ENCODE measurements at places on chromosomes 4 and X. TPM values are rescaled to one million over a fixed set of nuclear protein-coding genes. Genes with fewer than 3 reads are reported as not detected.

Gene PCGF3
- 27.1 TPM for total RNA-seq

DNA sequence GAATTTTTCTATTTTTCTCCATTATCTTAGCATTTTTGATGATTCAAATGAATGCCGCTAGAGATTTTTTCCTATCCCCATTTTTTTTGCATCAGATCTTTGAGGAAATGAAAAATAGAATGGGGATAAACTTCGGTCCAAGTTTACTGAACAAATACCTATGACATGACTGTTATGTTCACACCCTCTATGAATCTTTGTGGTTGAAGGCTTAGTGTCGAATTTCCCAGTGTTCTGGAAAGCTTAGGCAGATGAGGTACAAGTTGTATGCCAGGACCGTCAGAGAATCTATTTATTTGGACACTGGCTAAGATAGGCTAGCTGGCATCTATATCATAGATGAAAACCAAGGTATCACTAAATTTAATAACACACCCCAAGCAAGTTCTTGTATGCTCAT, 123.4 kb downstream of the SPCS3 start:
- peak; percentile 96 for DNase-seq

DNA sequence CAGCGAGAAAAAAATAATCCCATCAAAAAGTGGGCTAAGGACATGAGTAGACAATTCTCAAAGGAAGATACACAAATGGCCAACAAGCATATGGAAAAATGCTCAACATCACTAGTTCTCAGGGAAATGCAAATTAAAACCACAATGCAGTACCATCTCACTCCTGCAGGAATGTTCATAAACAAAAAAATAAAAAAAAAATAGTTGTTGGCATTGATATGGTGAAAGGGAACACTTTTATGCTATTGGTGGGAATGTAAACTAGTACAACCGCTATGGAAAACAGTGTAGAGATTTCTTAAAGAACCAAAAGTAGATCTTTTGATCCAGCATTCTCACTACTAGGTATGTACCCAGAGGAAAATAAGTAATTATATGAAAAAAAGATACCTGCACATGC, 508.3 kb upstream of the MAGEB2 start:
- DNase-seq = no peak

Gene C1QTNF7
- total RNA-seq = 1.5 TPM

DNA sequence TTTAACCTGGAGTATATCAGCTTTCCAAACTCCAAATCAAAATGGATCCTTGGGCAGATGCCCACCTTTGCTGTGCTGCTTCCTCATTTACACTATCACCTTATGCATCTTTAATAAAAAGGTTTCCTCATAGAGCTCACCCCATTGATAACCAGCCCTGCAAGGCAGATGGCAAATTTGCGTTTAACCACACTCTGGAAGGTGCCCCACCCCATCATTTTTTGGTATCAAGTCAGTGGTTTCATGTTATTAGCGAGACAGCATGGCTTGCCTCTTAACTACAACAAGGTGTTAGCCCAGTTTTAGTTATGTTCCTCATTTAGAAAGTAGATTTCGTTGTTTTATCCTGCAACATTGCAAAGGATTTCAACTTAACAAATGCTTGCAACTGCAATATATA, 214.0 kb upstream of the WDFY3 start:
- no peak for DNase-seq

Measured in fibroblast of lung (primary cell).